H7 (cell line): ENCODE measurements at places on chromosomes 1 and 21. TPM values are rescaled to one million over a fixed set of nuclear protein-coding genes. Genes with fewer than 3 reads are reported as not detected.

The TTLL7 gene
- 3.1 and 3.7 TPM in 2 replicates for total RNA-seq

The FAM43B gene
- total RNA-seq = 4.1 and 6.1 TPM in 2 replicates

The DCST1 gene
- total RNA-seq = not detected in 2 replicates

The TTLL10 gene
- total RNA-seq = not detected in 2 replicates
